ENCODE measurements at places on chromosomes 12 and 14.

GRCh38 chr12:66971816-66972215, 292.9 kb upstream of the GRIP1 start:
- no peak for DNase-seq

DNA sequence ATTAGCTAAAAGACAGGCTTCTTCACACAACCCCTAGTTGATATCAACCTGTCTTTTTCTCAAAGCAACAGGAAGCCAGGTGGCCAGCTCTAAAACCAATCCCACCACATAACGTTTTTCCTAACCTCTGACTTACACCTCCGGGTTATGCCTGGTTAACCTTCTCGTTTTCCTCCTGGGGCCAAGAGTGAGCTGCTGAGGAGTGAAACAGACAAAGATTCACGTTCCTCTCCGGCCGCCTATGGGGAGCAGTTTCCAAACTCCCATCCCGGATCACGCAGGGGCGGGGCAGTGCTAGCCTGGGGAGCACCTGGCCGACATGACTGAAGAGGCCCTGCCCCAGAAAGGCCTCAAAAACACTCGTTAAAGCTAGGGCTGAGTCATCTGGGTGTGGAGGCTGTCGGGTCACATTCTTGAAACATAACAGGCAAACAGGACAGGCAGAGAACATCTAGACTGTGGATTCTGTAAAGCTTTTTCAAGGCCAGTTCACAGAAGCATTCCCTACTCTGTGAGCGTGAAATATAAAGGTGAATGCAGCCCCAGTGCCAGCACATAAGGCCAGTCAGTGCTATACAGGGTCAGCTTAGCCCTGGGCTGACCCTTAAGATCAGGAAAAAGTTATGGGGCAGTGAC, 25.9 kb upstream of the LGALS3 start:
- peak; percentile 71 for DNase-seq

DNA sequence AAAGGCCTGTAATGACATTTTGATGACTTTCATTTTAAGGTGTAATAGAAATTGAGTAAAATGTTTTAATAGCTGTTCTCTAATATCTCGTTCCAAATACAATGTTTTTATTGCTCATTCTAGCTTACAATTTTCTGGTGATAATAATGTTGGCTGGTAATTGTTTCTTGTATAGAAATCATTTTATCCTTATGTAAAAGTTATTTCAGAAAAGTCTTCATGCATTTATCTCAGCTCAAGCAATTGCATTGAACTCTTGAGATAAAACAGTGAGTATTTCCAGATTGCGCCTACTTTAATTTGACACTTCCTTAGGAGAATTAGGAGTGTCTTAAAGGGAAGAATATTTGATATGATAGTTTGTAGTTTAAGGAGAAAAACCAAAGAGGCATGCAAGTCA, 4.0 kb downstream of the RMST start:
- DNase-seq = no peak

GRCh38 chr14:82445810-82446570, 912.3 kb upstream of the SEL1L start:
- DNase-seq = no peak

GRCh38 chr14:69244946-69245345, 15.0 kb upstream of the GALNT16 start:
- no peak for DNase-seq

GRCh38 chr12:6420364-6420763, 24.4 kb upstream of the CD27 start:
- no peak for DNase-seq

DNA sequence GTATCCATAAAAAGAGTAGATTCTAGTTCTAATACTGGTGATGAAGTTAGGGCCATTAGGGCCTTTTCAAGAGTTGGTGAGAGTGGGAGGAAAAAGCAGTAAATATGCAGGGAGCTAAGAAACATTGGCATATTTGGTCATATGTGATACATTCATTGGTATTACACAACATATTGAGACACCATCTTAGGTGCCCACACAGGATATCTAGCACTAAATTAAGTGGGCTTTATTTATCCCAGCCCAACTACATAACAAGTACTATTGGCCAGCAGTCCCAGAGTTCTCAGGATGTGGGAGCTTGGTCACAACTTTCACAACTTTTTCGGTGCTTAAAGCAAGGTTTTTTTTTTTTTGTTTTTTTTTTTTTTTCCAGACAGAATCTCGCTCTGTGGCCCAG, 2.0 kb upstream of the ING4 start:
- DNase-seq = no peak

DNA sequence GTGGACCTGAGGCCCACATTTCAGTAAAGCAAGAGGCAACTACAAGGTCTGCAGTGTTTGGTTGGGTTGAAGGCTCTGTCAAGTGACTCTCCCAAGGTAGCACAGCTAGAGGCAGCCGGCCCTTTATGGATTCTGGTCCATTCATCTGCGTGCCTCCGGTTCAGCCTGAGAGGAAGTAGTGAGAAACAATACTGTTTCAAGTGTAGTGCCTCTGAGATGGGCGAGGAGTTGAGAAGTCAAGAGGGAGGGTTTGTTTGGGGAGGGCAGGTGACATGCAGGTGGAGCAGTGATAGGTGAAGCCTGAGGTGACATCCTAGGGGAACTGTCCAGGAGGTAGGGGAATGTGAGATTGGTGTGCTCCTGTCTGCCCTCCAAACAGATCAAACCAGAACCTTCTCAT, 933.5 kb downstream of the VRK1 start:
- no peak for DNase-seq

GRCh38 chr12:132562489-132563021, 47.8 kb downstream of the LRCOL1 start:
- DNase-seq = no peak

- no peak for DNase-seq
Measured at GRCh38 chr12:90268574-90268973, 559.9 kb upstream of the ATP2B1 start.

DNA sequence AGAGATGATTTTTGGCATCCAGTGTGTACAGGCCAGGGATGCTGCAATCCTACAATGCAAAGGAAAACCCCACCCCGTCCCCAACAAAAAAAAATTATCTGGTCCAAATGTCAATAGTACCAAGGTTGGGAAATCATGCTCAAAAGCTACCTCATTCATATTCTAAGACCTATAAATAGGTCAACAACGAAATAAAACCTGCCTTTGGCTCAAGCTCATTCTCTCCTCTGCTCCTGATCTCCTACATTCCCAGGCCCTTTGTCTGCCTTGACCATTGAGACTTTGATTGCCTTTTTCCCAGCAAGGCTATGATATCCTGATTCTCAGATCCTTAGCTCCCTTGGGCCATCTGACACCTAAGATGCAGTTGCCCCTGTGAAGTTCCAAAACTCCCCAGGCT, 30.0 kb downstream of the ANKS1B start:
- no peak for DNase-seq

DNA sequence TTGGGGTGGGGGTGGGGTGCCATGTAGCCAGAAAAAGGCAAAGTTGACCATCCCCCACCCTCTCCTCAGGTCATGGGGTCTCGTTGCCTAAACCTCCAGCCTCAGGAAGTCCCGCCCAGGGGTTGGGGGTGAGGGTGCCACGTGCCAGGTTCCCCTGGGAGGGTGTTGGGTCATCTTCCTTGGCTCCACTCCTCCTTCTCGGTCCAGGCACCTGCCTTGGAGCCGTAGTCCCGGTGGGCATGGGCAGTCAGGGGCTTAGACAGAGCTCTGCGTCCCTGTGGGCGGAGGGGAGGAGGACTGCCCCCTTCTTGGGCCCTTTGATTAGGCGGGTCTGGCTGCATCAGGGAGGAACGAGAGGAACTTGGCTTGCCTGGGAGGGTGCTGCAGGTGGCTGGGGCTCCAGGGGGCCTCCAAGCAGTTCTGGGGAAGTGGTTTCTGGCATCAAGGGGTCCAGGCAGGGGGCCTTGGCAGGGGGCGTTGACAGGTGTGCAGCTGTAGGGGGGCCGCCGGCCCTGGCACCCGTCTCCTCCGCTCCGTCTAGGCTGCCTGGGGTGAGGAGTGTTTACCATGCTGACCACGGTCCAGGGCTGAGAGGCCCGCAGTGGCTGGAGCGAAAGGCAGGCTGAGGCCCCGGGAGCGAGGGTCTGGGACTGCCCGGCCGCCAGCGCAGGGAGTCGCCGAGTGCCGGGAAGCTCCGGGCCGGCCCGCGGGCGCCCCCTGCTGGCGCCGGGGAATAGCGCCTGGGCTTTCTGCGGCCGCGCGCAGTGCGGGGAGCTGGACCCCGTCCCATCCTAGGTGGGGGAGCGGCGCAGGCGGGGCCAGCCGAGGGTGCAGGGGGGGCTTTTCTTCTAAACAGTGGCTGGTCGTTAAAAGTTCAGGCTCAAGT, 7.9 kb downstream of the SETD1B start:
- peak; percentile 88 for DNase-seq

- DNase-seq = no peak
Measured at GRCh38 chr12:124481257-124481750, 86.1 kb downstream of the NCOR2 start.

- no peak for DNase-seq
Measured at GRCh38 chr12:127656266-127656665, 610.7 kb upstream of the TMEM132C start.

GRCh38 chr14:77989441-77989991, 180.7 kb upstream of the NRXN3 start:
- DNase-seq = no peak

GRCh38 chr12:74641694-74642093, 104.1 kb downstream of the ATXN7L3B start:
- DNase-seq = no peak

- DNase-seq = no peak
Measured at GRCh38 chr14:88386256-88386794, 868 bp downstream of the SPATA7 start.

DNA sequence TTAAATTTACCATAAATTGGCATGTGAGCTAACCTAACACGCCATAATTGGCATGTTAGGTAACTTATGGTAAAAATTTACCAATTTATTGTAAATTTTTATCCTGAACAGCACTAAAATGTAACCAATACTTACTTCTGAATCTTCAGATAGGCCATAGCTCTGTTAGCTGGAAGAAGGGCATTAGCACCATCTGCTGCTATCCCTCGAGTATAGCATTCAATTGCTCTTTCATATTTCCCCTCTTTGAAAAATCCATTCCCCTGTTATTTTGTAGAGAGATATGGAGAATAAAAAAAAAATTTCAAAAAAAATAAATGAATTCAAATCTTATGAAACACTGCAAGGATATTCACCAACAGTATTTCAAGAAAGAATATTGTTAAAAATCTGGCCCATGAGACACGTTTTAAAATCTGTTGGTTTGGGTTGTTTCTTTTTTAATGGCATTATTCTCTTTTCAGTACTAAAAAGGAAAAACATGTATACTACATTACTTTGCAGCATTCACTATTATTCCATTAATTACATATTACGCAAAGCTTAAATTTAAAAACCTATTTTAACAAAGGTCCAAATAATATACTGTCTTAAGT, 19.1 kb downstream of the RPAP3 start:
- DNase-seq = peak; percentile 37

DNA sequence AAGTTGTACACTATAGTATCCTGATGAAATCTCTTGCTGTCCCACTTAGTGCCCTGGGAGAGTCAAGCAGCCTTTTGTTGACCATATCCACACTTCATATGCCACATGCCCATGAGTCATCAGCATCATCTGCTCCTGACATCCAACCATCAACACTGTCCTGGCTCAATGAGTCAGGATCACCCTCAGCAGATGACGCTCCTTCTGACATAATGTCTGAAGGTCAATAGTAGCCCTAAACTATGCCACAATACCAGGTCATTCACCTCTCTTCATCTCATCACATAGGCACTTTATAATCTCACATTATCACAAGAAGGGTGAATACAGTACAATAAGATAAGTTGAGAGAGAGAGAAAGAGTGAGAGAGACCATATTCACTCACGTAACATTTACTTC, 369.0 kb upstream of the FAR2 start:
- peak; percentile 17 for DNase-seq

- DNase-seq = no peak
Measured at GRCh38 chr14:68755016-68755353, 37.9 kb downstream of the ZFP36L1 start.

DNA sequence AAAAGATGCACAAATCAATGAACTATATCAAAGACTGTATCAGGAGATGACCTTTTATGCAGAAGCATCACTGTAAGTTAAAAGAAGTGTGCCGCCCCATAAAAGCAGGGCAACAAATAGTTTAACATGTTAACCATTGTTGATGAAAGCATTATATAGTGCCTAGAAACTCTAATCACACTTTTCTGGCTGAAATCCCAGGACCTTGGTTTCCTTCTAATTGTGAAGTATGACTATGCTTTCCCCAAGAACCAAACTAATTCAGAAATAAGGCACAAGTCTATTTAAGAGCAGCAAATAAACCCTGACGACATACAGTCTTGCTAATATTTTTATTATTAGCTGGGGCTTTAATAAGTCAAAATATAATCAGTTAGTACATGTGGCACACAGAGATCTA, 21.7 kb downstream of the RACGAP1 start:
- DNase-seq = no peak

- no peak for DNase-seq
Measured at GRCh38 chr12:117010693-117011451, 88.3 kb downstream of the TESC start.

DNA sequence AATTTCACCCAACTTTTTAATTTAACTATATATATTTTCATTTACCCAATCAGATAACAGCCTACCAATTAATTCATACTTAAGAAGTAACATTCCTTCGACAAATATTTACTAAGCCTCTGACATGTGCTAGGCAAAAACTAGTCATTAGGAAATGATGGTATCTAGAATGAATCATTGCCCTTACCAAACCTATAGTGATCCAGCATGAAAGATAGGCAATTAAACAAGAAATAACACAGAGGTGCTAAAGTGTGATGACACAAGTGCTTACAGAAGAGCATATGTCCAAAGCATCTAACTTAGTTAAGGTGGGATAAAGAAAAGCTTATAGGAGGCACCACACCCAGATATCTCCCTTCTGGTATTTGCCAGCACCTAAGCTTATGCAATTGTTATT, 166.5 kb upstream of the RASSF8 start:
- no peak for DNase-seq

DNA sequence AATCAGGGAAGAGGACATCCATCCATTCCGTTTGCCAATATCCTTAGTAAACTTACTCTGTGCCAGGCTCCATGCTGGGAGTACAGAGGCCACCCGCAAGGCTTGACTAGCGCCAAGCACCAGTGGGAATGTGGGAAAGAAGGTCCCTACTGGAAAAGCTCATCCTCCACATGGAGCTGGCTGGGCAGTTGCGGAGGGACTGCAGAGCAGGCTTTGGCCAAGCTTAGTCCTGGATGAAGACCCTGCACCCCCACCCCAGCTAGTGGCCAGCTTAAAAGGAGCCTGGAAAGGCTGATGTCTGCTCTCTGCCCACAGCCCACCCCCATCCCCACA, 22.4 kb upstream of the EIF2B2 start:
- DNase-seq = no peak

DNA sequence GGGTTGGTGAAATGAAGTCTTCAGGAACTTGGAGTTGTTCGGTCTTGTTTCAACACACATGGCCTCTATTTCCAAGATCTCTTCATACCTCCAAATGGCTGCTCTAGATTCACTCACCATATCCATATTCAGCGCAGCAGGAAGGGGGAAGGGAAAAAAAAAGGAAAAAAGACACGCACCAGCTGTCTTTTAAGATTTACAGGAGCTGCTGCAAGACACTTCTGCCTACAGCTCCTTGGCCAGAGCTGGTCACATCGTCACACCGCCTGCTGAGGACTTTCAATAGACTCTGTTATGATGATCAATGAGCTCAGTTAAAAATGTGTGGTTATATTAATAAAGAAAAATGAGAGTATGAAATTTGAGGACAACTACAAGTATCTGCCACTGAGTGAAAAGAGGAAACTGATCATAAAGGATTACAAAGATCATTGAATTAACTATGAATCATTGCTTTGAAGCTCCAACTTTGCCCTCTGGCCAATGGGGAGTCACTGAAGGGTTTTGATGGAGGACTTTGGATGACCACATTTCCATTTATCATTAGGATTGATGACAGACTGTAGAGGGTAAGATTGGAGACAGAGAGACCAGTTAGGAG, 182.1 kb upstream of the HMGA2 start:
- DNase-seq = no peak

GRCh38 chr12:124921200-124922031, 7.0 kb upstream of the UBC start:
- peak; percentile 24 for DNase-seq

Data from hepatic stellate cell (primary cell).